ENCODE measurements at places on chromosomes 13 and 19. TPM values are rescaled to one million over a fixed set of nuclear protein-coding genes. Genes with fewer than 3 reads are reported as not detected.
A peak's percentile ranks its signal among the peaks of the same experiment; 100 is the strongest.

- no peak for DNase-seq
Observed at GRCh38 chr19:39473443-39473960, 7.1 kb upstream of the TIMM50 start.

Gene RABAC1
- 287 TPM for total RNA-seq

GRCh38 chr13:99923877-99924582, 47.5 kb downstream of the ZIC5 start:
- DNase-seq, result no peak

Gene MIA
- not detected for total RNA-seq

DNA sequence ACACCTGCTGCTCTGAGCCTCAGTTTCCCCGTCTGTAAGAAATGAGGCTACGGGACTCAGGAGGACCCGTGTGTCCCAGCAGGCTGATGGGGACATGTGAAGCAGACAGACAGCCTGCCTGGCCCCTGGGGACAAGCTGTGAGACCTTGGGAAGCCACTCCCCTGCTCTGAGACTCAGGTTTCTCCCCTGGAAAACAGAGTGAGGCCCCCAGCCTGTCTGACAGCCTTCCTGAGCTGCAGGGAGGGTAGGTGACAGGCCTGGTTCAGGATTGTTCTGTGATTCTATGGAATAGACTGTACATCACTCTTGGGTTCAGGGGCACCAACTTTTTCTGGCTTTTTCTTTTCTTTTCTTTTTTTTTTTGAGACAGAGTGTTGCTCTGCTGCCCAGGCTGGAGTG, 2.9 kb upstream of the NTF4 start:
- no peak for DNase-seq

GRCh38 chr19:45500918-45501729, 2.9 kb downstream of the PPM1N start:
- no peak for DNase-seq

DNA sequence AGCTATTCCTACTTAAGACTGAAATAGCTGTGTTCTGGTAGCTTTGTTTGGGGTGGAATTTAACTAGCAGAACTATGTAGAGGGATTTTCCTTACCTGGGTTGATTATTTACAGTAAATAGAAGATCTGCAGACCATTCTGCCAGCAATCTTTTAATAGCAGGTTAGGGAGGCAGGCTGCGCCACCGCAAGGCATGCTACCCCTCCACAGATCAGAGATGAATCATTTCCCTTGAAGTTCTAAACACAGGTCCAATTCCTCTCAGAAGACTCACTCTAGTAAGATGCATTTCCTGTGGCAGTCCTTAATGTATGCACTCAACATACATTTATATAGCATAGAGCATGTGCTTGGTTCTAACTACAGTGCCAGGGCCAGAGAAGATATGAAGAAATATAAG, 109.0 kb downstream of the TNFRSF19 start:
- peak; percentile 38 for DNase-seq

Gene INAFM1
- total RNA-seq, result 2.4 TPM

DNA sequence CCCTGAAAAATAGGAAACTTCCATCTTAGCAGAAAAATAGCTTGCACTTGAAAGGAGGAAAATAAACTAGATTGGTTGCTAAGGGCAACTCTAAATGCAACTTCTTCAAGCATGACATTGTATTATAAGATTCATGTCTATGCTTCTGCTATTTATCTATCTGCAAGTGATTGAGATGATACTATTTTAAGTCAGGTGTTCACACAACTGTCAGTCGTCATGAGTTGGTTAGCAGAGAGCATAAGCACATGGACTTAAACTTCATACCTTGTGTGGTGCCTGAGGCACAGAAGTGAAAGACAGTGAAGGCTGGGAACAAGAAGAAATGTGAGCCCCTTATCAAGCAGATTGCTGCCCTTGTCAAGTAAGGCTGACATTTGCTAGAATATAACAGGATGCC, 82.9 kb downstream of the SLITRK5 start:
- no peak for DNase-seq

Gene TM9SF2
- 118 TPM for total RNA-seq

- DNase-seq, result no peak
Observed at GRCh38 chr13:75803164-75803611, 167.1 kb downstream of the LMO7 start.

Gene APOC1
- total RNA-seq, result 6.1 TPM

Gene TNFSF13B
- total RNA-seq, result 9.5 TPM

DNA sequence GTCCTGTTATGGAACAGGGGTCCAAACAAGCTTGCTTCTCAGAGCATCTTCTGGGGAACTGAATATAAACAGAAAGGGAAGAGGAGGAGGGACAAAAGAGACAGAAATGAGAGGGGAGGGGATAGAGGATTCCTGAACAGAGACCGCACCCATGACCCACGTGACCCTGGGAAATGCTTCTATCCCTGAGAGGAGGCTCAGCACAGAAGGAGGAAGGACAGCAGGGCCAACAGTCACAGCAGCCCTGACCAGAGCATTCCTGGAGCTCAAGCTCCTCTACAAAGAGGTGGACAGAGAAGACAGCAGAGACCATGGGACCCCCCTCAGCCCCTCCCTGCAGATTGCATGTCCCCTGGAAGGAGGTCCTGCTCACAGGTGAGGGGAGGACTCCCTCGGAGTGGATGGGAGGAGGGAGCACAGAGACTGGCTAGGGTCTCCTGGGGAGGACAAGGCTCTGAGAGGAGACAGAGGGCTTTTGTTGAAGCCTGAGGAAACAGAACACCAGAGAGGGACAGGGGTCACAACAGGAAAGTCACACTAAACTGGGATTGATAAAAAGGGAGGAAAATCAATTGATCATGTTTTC, at the start of gene CEACAM6:
CEACAM6 (plus strand) TSS at position 203 of the 586 bp plus-strand sequence; CDS start at position 312, 109 bp downstream.
- DNase-seq, result no peak

DNA sequence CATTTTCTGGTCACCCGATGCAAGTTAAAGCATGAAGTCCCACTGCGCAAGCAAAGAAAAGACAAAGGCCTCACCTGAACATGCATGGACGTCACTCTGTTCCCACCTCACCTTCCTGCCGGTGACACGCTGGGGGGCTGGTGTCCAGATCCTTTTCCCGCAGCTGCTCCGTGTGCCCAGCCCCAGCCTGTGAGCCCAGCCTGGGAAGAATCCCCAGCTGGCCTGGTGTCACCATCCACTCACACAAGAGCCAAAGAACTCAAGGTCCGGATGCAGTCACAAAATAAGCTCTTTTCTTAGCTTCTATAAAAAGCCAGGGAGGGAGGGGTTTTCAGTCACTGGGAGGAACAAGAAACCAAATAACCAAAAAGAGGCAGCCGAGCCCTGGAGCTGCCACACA, 249.9 kb downstream of the COL4A1 start:
- DNase-seq, result no peak

DNA sequence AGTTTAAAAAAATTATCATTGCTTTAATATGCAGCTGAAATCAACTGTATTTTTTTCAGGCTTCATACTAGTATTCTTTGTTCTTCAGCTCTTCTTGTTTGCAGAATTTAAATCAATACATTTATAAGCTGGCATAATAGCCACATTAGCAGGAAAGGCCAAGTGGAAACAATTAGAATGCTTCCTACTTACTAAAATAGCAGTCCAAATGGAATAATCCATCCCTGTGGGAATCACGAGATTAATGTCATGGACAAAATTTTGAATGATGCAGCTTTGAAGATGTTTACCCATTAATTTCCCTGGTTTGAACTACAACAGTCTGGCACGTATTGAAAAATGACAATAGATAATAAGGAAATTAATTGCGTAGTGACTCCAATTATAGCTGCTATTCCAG, 2650.8 kb downstream of the PCDH9 start:
- DNase-seq, result no peak

- DNase-seq, result no peak
Observed at GRCh38 chr13:99058527-99059495, 80.9 kb upstream of the DOCK9 start.

Gene FLT3
- 0.06 TPM for total RNA-seq

Gene MPND
- total RNA-seq, result 36.5 TPM

- DNase-seq, result no peak
Observed at GRCh38 chr13:25503856-25504255, 132.1 kb downstream of the ATP8A2 start.

DNA sequence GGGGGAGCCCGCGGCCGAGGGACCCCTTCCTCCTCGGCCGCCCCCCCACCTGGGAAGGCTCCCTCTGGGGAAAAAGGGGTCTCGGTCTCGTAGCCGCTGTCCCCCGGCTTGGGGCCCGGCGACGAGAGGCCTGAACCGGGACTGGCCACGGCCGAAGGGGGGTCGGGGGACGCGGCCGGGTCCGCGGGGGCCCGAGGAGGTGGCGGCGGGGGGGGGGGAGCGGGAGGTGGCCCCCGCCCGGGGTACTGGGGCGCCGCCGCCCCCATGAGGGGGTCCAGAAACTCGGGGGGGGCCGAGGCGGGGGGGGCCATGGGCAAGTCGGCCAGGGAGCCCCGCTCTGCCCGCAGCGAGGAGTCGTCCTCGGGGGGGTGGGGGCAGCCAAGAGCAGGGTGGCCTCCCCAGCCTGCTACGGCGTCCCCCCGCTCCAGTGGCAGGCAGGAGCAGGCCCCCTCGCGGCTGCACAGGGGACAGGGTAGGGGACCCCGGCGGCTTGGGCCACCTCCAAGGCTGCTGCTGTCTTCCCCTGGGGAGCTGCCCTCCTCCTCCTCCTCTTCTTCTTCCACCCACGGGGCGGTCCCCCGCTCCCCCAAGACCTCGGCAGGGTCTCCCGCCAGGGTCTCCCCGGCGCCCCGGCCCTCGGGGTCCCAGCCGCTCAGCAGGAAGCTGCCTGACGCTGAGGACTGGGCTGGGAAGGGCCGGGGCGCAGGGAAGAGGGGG, 12.9 kb downstream of the LMTK3 start:
- no peak for DNase-seq

- no peak for DNase-seq
Observed at GRCh38 chr19:30783936-30784335, 411.8 kb downstream of the ZNF536 start.

GRCh38 chr19:17865364-17866311, 5.9 kb downstream of the RPL18A start:
- peak; percentile 28 for DNase-seq

GRCh38 chr19:18507727-18508440, 14.0 kb downstream of the ELL start:
- no peak for DNase-seq

GRCh38 chr19:10478903-10479384, 24.2 kb downstream of the KEAP1 start:
- no peak for DNase-seq

Gene TEX29
- not detected for total RNA-seq

Gene IL12RB1
- not detected for total RNA-seq
